ENCODE measurements at places on chromosomes 13 and 19. TPM values are rescaled to one million over a fixed set of nuclear protein-coding genes. Genes with fewer than 3 reads are reported as not detected.

Gene FSD1
- total RNA-seq, result 75.0 TPM

Gene PSMC4
- 92.5 TPM for total RNA-seq

DNA sequence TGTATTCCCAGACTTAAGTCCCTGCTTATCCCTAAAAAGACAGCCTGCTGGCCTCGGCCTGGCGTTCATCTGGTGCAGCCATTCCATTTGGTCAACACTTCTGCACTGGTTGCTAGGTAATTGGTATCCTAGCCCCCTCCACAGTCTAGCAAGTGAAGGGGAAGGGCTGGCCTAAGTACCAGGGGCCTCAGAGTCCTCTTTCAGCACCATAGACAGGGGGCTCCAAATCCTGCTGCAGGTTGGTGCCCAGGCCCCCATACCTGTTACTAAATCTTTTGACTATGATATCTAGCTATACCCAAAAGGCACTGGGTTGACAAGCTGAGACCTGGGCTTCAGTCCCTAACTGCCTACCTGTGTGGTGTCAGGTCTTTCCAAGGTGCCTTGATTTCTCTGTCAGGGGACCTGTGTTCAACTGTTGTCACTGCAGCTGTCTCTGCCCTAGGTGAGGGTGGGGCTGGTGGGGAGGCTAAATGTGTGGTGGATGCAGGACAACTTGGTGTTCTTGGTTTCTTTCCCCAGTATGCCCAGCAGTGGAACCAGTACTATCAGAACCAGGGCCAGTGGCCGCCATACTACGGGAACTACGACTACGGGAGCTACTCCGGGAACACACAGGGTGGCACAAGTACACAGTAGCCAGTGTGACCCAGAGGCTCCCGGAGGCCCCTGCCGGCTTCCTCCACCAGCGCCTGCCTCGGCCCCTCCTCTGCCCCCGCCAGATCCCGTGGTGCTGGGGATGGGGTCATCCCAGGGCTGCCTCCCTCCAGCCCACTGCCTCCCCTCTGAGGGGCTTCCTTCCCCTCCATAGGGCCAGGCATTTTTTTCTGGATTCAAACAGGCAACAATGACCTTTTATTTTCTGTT, 3.8 kb upstream of the CCDC97 start:
- no peak for DNase-seq

DNA sequence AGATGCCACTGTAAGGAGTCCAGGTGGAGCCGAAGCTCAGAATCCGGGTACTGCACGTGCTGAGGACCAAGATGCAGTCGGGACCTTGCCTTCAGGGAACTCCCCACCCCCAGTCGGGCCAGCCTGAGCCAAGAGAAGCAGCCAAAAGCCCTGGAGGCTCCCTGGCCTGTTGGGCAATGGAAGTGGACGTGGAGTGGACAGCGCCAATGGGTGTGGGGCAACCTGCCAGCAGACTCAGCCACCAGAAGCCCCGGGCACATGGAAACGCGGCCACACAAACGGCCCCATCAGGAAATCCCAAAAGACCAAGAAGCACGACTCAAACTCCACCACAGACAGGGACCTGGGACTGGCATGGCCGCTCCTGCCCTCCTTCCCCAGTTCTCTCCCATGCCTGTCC, 30.0 kb upstream of the KCTD15 start:
- DNase-seq, result no peak

DNA sequence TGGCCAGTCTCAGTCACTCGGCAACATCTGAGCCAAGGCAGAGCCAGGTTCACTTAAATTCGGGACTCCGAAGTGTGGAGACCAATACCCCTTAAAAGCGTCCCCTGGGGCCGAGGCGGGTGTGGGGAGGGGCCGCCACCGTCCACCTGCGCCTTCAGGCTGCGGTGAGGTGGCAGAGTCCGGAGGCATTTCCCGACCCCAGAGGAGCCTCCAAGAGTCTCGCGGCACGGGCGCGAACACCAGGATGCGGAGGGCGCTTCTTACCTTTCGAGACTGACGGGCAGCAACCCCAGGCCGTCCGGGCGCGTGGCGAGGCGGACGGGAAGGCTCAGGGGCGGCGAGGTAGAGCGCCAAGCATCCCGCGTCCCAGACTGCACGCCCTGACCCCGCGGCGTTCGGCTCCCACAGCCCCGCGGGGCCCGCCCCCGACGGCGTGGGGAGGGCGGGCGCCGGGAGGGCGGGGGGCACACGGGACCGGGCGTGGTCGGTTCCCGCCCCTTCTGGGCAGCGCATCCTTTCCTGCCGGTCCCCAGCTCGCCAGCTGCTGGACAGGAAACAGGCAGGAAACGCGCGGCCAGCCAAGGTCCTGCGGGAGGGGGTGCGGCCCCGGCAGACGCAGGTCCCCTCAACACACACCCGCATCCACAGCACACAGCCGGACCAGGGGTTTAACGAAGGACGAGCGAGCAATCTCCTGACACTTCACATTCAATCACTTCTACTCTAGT, at the start of gene THSD1:
Gene THSD1, minus strand, starts transcription at position 406 of the 728 bp plus-strand sequence. CDS start 3,572 bp downstream, outside the sequence.
- DNase-seq, result no peak

DNA sequence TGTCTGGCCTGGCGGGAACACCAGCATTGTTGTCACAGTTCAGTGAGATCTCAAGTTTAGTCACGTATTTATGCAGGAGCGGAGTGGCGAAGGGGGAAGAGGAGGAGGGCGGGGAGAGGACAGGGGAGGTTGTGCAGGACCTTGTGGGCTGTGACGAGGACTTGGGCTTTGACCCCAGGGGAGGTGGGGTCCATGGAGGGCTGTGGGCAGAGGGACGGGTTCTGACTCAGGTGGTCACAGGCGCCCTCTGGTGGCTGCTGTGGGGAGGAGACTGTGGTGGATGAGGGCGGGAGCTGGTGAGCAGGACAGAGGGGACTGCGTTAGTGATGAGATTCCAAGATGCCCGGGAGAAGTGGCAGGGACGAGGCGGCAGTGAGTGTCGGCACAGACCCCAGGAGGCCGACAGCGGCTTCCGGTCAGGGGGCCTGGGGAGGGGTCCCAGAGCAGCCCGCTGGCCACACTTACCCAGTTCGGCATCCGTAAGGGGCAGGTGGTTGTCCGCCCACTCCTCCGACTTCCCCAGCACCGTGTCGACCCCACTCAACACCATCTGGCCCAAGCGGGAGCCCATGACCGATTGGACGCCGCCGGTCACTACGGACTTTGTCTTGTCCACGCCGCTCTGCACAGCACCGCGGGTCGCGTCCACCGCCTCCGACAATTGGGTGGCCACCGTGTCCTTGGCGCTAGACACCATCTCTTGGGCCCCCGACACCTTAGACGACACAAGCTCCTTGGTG, 15.7 kb downstream of the PLIN3 start:
- peak; percentile 82 for DNase-seq

- no peak for DNase-seq
These were observed 7.9 kb upstream of the MAB21L1 start for GRCh38 chr13:35484384-35484783.

All from dorsolateral prefrontal cortex (tissue), 122 donors.